Activated T-cell treated with anti-CD3 and anti-CD28 coated beads, Interleukin-2, amount 50 U/mL, for 72 hours (primary cell): ENCODE measurements at places on chromosomes 4 and X.

DNA sequence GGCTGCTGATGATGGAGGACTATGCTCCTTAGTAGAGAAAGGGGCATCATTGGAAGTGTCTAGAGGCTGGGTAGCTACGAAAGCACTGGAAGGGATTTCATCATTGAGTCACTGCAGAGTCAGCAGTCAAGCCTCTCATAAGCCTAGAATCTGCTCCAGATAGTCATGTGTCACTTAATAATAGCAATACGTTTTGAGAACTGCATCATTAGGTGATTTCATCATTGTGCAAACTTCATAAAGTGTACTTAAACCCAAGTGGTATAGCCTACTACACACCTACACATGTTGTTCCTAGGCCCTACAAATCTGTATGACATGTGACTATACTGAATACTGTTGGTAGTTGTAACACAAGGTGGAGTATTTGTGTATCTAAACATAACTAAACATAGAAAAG is 165.6 kb downstream of the PTTG2 start:
- no peak overlapping the region for H3K4me3 ChIP-seq
- DNase-seq = no peak
- no peaks in the 10 kb centered on the region for H3K27me3 ChIP-seq

DNA sequence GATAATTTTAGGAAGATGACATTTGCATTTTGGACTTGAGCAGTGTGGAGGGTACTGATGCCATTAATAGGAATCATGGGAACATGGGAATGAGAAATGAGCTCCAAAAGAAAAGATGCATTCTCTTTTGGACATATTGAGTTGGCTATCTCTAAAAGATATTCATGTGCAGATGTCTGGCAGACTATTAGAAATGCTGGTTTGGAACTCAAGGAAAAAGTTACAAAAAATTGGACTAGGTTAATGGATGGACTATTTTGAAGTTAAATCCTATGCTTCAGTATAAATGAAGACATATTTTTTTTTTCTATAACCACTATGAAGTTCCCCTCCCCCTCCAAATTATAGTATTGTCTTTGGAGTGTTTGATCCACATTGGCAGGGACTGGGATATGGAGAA is 3.6 kb upstream of the LIMCH1 start:
- H3K36me3 ChIP-seq = no peaks in the 10 kb centered on the region
- no peak overlapping the region for H3K27ac ChIP-seq
- no peak overlapping the region for H3K4me3 ChIP-seq
- DNase-seq = no peak
- H3K27me3 ChIP-seq = peaks cover 7% of the 10 kb centered on the region

- no peak overlapping the region for H3K4me3 ChIP-seq
- no peaks in the 10 kb centered on the region for H3K36me3 ChIP-seq
- H3K4me1 ChIP-seq = peaks cover 5% of the 10 kb centered on the region
- H3K27ac ChIP-seq = no peak overlapping the region
- no peak for DNase-seq
Observed at GRCh38 chr4:76035141-76035540, 729 bp downstream of the CXCL11 start.

GRCh38 chrX:113833096-113834055 is 750.5 kb upstream of the HTR2C start:
- no peak overlapping the region for H3K4me3 ChIP-seq
- no peak overlapping the region for H3K27ac ChIP-seq
- H3K27me3 ChIP-seq = peaks cover 22% of the 10 kb centered on the region
- H3K36me3 ChIP-seq = no peaks in the 10 kb centered on the region
- DNase-seq = no peak

GRCh38 chr4:4226606-4227438 is at the start of gene OTOP1:
Gene OTOP1 (minus strand): TSS chr4:4226929. CDS start chr4:4226864, 65 bp downstream.
- H3K4me1 ChIP-seq = peaks cover 11% of the 10 kb centered on the region
- peaks cover 4% of the 10 kb centered on the region for H3K36me3 ChIP-seq
- H3K4me3 ChIP-seq = peak within 1 kb of the TSS; percentile 27
- no peak for DNase-seq

GRCh38 chr4:144666539-144667175 is 20.7 kb downstream of the HHIP start:
- no peaks in the 10 kb centered on the region for H3K4me1 ChIP-seq
- no peaks in the 10 kb centered on the region for H3K27me3 ChIP-seq
- H3K27ac ChIP-seq = no peak overlapping the region
- DNase-seq = no peak
- no peaks in the 10 kb centered on the region for H3K36me3 ChIP-seq

DNA sequence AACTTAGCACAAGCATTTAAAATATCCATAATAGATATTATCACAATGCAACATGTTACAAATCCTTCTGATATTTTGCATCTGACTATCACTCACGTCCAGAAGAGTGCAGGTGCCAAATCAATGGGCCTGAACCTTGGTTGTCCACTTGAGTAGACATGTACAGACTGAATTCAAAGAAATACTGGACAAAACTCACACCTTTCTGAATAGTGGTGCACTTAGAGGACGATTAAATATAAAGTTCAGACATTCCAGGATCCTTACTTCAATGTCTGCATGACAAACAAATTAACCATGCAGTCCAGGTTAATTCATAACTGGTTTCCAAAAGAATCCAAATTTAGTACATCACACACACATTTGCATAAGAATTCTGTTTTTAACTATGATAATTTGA is 406.0 kb upstream of the EDA2R start:
- no peaks in the 10 kb centered on the region for H3K36me3 ChIP-seq
- no peak for DNase-seq
- H3K4me1 ChIP-seq = no peaks in the 10 kb centered on the region
- no peak overlapping the region for H3K27ac ChIP-seq
- no peak overlapping the region for H3K4me3 ChIP-seq

DNA sequence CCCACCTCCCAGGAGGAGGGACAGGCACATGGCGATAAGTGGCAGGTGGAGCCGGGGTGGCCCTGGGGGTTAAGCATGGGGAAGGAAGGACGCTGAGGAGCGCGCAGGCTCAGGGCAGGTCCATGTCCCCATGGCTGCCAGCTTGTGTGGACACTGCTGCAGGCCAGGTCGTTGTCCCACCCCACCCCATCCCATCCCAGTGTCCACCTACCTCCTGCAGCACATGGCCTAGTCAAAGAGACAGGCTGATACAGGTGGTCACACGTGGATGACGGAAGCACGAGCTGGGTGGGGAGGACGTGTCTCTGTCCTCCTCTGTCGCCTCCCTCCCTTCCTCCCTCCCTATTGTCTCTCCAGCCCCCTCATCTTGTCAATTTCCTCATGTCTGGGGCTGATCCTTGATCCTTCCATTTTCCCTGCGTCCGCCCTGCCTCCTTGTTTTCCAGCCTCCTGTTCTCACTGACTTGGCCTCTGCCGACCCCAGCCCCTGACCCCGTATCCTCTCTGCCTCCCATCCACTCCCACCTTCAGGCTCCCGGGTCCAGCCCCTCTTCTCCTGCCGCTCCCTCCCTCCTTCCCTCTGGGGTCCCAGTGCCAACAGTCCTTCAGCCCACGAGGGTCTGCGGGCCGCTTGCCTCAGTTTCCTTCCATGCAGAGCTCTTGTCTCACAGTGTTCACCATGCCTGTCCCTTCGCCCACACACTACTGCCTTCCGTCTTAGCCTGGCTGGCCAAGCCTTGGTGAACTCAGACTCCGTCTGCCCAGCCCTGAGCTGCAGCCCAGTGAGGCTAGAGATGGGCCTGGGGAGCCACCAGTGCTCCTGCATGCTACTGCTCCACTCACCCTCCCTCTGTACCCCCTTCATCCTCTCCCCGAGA is 15.5 kb upstream of the ADD1 start:
- H3K36me3 ChIP-seq = peaks cover 21% of the 10 kb centered on the region
- H3K4me3 ChIP-seq = no peak overlapping the region
- H3K27ac ChIP-seq = no peak overlapping the region
- no peaks in the 10 kb centered on the region for H3K27me3 ChIP-seq
- DNase-seq = no peak

DNA sequence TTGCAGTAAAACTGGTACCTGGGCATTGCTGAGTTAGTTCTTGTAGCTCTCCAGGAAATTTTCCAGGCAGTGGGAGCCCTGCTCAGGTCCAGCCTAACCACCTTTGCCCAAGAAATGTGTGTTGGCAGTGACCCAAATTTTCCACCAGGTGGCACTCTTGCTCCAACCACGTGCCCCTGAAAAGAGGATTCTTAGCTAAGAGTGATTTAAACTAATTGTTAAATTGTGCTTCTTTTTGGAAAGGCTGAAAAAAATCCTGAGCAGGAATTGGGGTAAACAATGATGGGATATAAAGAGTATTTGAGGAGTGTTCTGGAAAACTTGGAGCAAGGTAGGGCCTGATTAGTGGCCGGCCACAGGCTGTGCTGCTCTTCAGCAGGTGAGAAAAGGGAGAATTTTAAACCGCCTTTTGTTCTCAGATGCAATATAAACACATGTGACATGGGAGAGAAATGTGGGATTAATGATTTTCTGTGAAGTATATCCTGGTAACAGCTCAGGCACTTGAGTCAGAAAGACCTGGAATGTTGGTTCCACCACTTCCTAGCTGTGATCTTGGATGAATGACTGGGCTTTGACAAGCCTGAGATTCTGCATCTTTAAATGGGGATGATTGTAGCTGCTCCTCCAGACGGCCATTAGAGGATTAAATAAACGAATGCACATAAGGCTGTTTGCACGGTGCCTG is 219.6 kb downstream of the PTTG2 start:
- H3K4me3 ChIP-seq = no peak overlapping the region
- H3K27ac ChIP-seq = no peak overlapping the region
- H3K36me3 ChIP-seq = no peaks in the 10 kb centered on the region
- peaks cover 24% of the 10 kb centered on the region for H3K27me3 ChIP-seq
- DNase-seq = peak; percentile 78

GRCh38 chr4:73435984-73436383 is at the start of gene AFP:
Gene AFP (plus strand): TSS chr4:73436221. CDS start chr4:73436263, 42 bp downstream.
- no peaks in the 10 kb centered on the region for H3K36me3 ChIP-seq
- no peak for DNase-seq
- H3K27ac ChIP-seq = no peak within 1 kb of the TSS
- no peaks in the 10 kb centered on the region for H3K4me1 ChIP-seq

DNA sequence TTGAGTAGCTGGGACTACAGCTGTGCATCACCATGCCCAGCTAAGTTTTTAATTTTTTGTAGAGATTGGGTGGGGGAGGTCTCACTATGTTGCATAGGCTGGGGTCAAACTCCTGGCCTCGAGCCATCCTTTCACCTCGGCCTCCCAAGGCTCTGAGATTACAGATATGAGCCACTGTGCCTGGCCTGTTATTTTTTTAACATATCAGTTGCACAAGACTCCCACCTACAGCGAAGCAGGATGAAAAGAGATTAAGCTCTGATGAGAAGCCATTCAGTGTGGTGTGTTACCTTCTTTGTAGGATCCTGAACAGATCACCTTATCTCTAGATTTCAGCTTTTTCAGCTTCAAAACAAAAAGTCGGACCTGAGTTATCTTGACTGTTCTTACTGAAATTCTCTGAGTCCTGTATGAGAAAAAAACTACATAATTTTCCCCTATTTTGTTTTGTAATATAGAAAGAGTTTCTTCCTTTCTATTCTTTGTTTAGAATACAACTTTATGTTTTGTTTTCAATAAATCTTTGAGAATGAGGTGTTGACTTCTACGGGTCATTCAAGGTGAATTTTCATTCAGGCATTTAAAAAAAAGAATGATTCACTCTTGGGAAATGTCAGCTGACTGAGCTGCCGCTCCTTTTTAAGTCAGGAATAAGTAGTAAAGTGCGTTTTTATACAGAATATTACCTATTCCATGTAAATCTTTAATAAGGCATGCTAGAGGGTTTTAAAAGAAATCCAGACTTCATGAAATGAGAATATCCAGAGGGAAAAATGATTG is 134.6 kb downstream of the ARSF start:
- no peak for DNase-seq
- H3K4me3 ChIP-seq = no peak overlapping the region
- H3K36me3 ChIP-seq = no peaks in the 10 kb centered on the region
- no peak overlapping the region for H3K27ac ChIP-seq
- H3K27me3 ChIP-seq = no peaks in the 10 kb centered on the region
- no peaks in the 10 kb centered on the region for H3K4me1 ChIP-seq

DNA sequence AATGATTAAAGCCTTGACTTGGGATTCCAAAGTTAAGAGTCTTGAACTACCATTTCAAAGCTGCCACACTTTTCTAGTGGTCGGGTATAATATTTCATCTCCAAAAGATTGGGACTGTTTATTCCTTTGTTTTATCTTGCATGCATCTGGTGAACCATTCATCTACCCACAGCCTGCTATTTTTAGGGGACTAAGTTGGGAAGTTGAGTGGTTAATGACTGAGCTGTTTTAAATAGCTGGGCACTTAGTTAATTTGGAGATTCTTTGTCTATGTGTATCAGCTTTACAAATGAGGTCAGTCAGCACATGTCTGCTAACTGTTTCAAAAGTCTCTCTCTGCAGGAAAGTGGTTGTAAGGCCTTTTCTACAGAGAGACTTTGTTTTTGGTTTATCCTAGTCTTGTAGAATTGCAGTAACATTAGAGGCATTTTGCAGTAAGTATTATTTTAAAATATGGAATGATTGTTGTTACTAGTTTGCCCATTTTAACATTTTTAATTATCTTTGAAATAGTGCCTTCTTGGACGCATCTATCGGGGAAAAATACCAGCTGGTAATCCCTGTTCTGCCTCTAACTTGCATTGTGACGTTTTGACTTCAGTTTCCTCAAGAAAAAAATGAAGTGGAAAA is 8.2 kb downstream of the BMP2K start:
- H3K4me1 ChIP-seq = peaks cover 20% of the 10 kb centered on the region
- H3K4me3 ChIP-seq = no peak overlapping the region
- H3K27me3 ChIP-seq = no peaks in the 10 kb centered on the region

- H3K4me3 ChIP-seq = no peak overlapping the region
- peaks cover 10% of the 10 kb centered on the region for H3K27me3 ChIP-seq
- H3K27ac ChIP-seq = no peak overlapping the region
- no peak for DNase-seq
- H3K4me1 ChIP-seq = peaks cover 4% of the 10 kb centered on the region
- H3K36me3 ChIP-seq = no peaks in the 10 kb centered on the region
Observed at GRCh38 chr4:157079441-157079840, 3.5 kb downstream of the GLRB start.

- H3K27ac ChIP-seq = no peak overlapping the region
- H3K4me3 ChIP-seq = no peak overlapping the region
- H3K36me3 ChIP-seq = peaks cover 4% of the 10 kb centered on the region
- no peak for DNase-seq
- H3K4me1 ChIP-seq = peaks cover 59% of the 10 kb centered on the region
Observed at GRCh38 chrX:45011131-45011530, 138.1 kb downstream of the KDM6A start.

GRCh38 chrX:103538728-103539127 is 19.4 kb upstream of the RAB40A start:
- H3K27me3 ChIP-seq = peaks cover 21% of the 10 kb centered on the region
- DNase-seq = no peak
- H3K36me3 ChIP-seq = no peaks in the 10 kb centered on the region
- H3K27ac ChIP-seq = no peak overlapping the region
